ENCODE measurements at places on chromosomes 12 and 14. TPM values are rescaled to one million over a fixed set of nuclear protein-coding genes. Genes with fewer than 3 reads are reported as not detected.

GRCh38 chr12:19055589-19055988, 73.9 kb upstream of the PLEKHA5 start:
- DNase-seq: no peak

ANO2 gene
- 0.76 TPM for total RNA-seq

DNA sequence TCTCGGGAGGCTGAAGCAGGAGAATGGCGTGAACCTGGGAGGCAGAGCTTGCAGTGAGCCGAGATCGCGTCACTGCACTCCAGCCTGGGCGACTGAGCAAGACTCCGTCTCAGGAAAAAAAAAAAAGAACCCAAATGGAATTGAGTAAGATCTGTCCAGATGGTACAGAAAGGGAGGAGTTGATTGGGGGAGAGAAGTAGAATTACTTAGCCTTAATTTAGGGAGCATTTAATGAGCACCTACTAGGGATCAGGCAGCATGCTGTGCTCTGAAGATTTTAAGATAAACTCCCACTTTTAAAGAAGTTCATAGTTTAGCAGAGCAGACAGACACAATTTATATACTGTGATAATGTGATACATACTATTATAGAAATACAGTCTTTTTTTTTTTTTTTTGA, 4.5 kb downstream of the RAB5B start:
- no peak for DNase-seq

ARHGEF40 gene
- total RNA-seq: 63.9 TPM

DNA sequence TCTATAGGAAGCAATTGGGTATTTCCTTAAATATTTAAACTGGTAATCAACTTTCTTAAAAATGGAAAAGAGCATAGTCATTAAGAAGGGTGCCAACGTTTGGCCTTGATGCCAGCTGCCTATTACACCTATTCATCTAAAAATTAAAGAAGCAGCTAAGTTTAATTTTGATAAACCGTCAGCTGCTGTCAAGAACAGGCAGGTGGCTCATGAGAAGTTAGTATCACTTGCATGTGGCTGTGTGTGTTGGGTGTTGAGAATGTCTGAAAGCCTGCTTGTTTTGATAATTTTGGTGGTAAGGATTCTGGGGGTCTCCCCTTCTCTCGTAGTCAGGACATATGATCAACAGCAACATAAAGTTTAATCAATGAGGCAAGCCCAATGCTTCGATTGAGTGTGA, 6.5 kb downstream of the GLRX5 start:
- DNase-seq: no peak

DNA sequence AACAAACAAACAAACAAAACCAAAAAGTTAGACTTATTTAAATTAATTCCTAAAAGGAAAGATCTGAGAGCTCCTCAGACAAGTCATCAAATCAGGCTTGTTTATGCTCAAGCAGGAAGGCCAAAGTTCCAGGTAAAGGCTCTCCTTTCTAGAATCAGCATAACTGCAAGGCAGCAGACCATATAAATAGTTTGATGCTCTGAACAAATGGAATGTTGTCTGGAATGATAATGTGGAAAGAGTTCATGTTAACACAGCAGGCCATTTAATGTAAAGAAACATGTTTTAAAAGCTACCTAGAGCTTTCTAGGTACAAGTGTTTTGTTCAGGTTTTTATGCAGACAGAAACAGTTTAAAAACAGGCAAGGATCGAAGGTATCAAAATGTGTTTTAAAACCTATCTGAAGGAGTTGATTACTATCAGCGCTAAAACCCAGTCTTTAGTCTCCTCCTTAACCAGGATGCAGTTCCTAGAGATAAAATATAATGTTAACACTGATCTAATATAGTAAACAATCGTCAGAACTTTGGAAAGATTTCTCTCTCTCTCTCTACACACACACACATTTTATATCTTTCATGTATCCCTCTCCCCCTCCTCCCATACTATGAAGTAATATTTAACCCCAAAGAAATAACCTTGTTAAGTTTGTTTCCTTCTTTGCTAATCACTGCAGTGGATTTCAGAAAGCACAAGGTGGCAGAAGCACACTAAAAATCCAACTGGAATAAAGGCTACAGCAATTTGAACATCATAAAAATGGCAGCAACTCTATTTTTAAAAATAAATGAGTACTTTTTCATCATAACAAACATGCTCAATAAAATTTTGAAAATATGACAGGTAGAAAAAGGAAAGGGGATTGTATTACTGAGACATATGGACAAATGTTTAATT, 135.5 kb downstream of the PAWR start:
- DNase-seq: no peak

AVPR1A gene
- total RNA-seq: not detected

CLEC4D gene
- 0.07 TPM for total RNA-seq

KRT3 gene
- not detected for total RNA-seq

AKAP5 gene
- total RNA-seq: 1.1 TPM

DNA sequence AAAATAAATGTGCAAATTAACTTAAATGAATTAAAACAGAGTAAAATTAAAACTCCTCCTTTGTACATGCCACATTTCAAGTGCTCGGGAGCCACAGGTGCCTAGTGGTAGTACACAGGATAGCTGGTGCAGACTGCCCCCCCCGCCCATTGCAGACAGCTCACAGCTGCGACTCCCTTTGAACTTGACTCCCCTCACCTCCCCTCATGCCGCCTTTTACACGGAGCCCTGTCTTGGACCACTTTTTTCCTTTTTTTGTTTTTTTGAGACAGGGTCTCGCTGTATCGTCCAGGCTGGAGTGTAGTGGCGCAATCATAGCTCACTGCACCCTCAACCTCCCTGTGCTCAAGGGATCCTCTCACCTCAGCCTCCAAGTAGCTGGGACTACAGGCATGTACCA, 11.5 kb downstream of the SETD1B start:
- no peak for DNase-seq

- DNase-seq: no peak
Measured at GRCh38 chr14:59959668-59960067, 39.7 kb downstream of the LRRC9 start.

FGF6 gene
- total RNA-seq: not detected

DNA sequence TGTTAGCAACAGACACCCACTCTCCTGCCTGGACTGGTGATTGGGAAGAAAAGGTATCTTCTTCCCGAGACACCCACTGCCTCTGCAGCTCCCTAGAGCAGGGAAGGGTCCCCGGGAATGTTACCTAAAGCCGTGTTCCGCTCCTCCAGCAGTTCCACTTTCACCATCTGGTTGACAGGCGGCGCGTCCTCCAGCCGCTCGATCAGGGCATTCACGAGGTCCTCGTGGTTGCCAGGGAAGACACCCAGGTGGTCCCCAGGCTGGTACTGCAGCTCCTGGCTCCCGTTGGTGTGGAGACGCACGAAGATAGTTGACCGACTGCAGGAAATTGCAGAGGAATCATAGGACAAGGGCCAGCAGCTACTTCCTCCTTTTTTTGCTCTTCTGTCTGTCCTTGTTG, 44.2 kb upstream of the FBXO21 start:
- no peak for DNase-seq

GLI1 gene
- total RNA-seq: 13.1 TPM

TGM1 gene
- 0.21 TPM for total RNA-seq

DNA sequence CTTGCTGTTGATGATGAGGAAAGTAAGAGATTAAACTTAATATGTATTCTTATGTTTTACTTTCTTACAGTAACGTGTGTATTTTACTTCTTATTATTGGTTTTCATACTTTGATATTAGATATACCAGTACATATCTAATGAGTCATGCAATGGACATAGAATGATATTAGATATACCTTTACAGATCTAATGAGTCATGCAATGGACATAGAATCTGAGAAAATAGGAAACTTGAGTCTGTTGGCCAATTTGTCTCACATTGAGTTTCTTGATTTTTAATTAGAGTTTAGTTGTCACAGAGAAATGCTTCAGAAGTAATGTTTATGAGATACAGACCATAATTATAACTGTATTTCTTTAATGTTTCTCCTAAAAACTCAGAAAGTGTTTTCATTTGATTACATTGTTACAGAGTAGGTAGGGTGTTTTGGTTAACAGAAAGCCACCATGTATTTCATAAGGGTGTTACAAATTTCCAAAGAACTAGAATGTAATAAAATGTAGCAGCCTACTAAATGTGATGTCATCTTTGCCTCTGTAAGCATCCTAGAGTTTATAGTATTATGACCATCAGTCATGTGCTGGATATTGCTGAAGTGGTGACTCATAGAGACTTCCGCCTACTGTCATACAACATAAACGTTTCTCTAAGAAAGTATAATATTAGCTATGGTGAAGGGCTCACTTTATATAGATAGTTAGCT, 3.0 kb downstream of the GAS2L3 start:
- DNase-seq: no peak

CREBL2 gene
- 33.7 TPM for total RNA-seq

- DNase-seq: no peak
Measured at GRCh38 chr12:105899589-105899988, 239.2 kb downstream of the NUAK1 start.

DNA sequence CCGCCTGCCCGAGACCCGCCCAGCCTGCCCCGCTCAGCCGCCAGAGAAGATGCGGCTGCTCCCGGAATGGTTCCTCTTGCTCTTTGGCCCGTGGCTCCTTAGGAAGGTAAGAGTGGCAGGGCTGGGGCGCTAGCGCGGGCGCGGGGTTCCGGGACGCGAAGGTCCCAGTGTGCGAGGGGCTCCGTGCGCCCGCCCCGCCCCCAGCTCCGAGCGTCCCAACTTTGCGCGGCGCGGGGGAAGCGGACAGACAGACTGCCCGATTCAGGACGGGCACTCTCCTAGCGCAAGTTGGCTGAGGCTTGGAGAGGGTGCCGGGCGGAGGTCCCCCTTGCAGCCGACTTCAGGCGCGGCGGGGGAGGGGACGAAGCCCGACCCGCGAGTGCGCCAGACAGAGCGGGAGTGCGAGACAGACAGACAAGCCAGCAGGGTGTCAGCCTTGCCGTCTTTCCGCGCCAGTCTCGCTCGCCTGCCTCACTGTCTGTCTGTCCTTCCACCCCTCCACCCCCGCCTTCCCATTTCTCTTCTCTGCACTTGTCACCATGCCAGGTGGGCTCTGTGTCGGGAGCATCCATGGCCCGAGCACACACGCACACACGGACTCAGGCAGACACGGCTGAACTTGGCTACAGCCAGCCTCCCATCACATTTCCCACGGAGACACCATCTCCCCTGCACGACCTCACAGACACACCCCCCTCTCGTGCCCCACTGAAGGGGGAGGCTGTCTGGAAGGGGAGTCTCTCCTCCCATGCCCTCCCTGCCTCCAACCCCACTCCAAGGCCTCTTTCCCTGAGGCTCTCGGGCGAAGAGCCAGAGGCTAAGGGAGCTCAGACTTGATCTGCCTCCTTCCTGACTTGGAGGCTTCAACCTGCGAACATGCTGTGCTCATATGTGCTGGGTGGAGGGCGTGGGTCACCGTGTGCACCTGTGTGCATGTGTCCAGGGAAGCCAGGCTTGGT, 606 bp downstream of the NXPH4 start:
- peak; percentile 81 for DNase-seq

DNA sequence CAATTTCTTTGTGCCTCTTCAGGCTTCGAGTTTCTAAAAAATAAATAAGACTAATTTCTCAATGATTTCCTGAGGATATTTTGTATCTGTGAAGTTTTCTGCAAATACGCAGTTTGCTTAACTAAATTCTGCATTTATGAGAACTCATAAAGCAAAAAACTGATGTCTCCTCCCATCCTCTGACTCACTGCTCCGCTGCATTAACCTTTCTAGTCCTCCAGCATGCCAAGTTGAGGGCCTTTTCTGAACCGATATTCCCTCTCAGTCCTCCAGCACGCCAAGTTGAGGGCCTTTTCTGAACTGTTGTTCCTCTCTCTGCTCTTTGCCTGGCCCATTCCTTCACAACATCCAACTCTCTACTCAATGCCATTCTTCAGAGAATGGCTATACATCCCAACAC, 3.2 kb downstream of the IPO8 start:
- no peak for DNase-seq

DNA sequence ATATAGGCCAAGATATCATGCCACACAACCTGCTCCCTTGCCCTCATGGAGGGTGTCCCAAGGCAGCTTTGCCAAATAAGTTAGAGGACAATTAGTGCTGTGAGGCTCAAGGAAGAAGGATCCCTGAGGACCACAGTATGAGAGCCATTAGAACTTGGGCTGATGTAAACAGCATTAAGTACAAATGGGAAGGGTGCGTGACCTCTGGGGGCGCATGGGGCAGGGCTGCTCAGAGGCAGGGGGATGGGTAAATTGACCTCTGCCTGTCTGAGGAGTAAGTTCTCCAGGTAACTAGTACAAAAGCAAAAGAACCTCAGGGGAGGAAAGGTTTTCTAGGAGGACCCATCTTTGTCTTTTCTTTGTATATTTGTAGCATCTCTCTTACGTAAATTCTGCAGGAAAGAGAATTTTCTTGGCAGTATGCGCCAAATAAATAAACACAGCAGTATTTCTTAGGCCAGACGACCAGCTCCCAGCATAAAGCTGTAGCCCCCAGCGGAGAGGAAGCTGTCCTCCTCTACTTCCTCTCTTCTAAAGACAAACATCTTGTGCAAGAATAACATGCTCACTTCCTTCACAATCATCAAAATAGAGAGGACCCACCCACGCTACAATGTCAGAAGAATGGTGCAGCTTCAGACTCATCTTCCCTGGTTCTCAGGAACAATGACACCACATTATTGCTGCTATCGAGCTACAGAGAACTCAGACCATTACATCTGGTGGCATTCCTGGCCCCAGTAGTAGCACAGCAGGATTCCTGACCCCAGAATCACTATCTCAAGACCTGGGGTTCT, 16.4 kb upstream of the VWF start:
- no peak for DNase-seq

All from H7 (cell line).